ENCODE measurements at places on chromosomes 4 and X.
A peak's percentile ranks its signal among the peaks of the same experiment; 100 is the strongest.

- no peak for DNase-seq
Measured at GRCh38 chr4:96827086-96827485, 987.2 kb downstream of the PDHA2 start.

- no peak for DNase-seq
Measured at GRCh38 chrX:1909419-1910206, 294.8 kb downstream of the ASMT start.

GRCh38 chrX:72016881-72017783 is 106.5 kb downstream of the NHSL2 start:
- no peak for DNase-seq

GRCh38 chr4:143420227-143420626 is 83.6 kb downstream of the GAB1 start:
- no peak for DNase-seq

DNA sequence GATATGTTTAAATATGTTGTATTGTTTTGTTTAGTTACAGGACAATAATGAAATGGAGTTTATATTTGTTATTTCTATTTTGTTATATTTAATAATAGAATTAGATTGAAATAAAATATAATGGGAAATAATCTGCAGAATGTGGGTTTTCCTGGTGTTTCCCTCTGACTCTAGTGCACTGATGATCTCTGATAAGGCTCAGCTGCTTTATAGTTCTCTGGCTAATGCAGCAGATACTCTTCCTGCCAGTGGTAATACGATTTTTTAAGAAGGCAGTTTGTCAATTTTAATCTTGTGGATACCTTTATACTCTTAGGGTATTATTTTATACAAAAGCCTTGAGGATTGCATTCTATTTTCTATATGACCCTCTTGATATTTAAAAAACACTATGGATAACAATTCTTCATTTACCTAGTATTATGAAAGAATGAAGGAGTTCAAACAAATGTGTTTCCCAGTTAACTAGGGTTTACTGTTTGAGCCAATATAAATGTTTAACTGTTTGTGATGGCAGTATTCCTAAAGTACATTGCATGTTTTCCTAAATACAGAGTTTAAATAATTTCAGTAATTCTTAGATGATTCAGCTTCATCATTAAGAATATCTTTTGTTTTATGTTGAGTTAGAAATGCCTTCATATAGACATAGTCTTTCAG is 26.9 kb downstream of the NUDT6 start:
- no peak for DNase-seq

GRCh38 chrX:2485789-2486345 is 14.9 kb downstream of the DHRSX start:
- no peak for DNase-seq

DNA sequence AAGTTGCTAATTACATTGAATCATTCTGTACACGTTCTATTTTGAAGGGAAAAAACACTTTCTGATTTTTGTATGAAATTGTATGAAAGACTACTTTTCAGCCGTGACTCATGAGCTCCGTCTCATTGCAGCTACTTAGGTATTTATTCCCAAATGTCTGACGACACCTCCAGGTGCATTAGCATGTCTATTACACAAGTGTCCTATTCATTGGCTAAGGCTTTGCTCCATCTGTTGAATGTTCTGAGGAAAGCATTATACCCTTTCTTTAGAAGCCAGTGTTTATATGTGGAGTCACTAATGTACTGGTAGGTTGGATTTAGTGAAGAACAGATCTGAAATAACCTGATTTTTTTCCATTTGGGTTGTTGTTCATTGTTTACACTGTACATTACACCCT is 51.8 kb downstream of the MAP7D3 start:
- DNase-seq = peak; percentile 35

GRCh38 chrX:85113746-85114145 is 110.1 kb downstream of the APOOL start:
- DNase-seq = no peak

- DNase-seq = peak; percentile 76
Measured at GRCh38 chrX:45344594-45344993, 143.9 kb upstream of the DIPK2B start.

DNA sequence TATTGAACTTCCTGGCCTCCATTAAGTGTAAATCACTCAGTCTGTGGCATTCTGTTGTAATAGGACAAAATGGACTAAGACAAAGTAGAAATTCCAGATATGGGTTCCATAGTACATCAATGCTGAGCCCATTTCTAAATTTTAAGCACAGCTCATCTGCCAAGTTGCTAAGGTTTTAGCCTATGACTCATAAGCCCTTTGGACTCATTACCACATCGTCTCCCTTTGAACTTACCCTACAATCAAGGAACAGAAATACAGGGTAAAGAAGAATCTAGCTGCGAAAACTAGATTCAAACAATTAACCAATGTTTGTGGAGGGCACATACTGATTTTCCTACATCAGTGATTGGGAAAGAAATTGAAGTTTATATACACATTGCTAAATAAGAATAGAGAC is 31.8 kb downstream of the NAA11 start:
- DNase-seq = peak; percentile 28

GRCh38 chr4:165096776-165097175 is 15.9 kb downstream of the TMEM192 start:
- DNase-seq = peak; percentile 65

DNA sequence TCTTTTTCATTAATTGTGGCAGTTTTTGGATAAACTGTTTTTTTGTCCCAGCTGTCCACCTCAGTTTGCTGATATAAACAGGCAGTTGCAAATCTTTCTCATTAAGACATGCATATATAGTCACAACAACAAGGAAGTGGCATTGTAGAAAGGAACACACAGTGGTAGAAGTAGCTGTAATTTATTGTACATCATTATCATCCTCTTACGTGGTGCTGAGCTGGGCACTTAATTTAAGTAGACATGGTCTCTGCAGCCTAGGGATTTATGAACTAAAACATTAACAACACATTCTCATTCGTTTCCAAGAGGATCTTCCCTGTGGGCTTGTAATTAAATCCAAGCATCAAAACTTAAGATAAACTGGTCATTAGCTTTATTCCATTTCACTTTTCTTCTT is 500.2 kb downstream of the INPP4B start:
- no peak for DNase-seq

DNA sequence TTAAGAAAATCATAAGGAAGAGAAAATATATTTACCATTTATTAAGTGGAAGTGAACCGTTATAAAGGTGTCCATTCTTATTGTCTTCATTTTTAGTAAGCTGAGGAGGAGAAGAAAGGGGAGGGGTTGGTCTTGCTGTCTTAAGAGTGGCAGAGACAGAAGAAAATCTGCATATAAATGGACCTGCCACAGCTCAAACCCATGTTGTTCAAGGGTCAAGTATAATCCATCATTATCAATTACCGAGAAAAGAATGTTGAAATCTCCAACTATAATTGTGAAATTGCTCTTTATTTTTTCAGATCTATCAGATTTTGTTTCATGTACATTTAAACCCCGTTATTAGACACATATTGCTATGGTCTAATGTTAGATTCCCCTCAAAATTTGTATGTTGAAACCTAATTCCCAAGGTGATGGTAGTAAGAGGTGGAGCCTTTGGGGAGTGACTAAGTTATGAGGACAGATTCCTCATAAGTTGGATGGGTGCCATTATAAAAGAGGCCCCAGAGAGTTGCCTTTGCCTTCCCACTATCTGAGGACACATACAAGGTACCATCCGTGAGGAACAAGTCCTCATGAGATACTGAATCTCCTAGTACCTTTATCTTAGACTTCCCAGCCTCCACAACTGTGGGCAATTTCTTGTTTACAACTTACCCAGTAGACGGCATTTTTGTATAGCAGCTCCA is 58.5 kb upstream of the SMAD1 start:
- DNase-seq = no peak

- peak; percentile 90 for DNase-seq
Measured at GRCh38 chr4:6974138-6974848, 64.7 kb downstream of the TBC1D14 start.

GRCh38 chr4:137015426-137016409 is 516.6 kb downstream of the PCDH18 start:
- no peak for DNase-seq

DNA sequence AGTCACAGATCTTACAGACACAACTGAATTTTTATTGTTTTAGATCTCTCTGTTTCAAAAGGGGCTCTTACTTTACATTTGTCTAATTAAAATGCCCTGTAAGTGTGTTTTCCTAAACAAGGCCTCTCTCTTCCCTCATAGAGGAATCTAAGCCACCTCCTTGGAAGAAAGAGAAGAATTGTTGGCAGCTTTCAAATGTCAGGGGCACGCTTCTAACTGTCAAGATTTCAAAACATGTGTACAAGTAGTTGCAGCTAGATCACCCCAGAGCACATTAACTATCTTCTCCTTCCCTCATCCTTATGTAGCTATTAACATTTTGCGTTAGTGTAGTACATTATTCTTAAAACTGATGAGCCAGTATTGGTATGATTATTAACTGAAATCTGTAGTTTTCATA is 266.5 kb upstream of the BOD1L1 start:
- no peak for DNase-seq

DNA sequence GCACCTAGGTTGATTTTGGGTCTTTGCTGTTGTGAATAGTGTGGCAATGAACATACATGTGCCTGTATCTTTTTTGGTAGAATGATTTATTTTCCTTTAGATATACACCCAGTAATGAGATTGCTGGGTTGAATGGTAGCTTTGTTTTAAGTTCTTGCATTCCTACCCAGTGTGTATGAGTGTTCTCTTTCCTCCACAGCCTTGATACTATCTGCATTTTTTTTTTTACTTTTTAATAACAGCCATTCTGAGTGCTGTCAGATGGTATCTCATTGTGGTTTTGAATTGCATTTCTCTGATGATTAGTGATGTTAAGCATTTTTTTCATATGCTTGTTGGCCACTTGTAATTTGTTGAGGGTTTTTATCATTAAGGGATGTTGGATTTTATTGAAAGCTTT is 351.8 kb upstream of the GNPDA2 start:
- no peak for DNase-seq

- DNase-seq = no peak
Measured at GRCh38 chr4:22237155-22237751, 278.6 kb downstream of the ADGRA3 start.

DNA sequence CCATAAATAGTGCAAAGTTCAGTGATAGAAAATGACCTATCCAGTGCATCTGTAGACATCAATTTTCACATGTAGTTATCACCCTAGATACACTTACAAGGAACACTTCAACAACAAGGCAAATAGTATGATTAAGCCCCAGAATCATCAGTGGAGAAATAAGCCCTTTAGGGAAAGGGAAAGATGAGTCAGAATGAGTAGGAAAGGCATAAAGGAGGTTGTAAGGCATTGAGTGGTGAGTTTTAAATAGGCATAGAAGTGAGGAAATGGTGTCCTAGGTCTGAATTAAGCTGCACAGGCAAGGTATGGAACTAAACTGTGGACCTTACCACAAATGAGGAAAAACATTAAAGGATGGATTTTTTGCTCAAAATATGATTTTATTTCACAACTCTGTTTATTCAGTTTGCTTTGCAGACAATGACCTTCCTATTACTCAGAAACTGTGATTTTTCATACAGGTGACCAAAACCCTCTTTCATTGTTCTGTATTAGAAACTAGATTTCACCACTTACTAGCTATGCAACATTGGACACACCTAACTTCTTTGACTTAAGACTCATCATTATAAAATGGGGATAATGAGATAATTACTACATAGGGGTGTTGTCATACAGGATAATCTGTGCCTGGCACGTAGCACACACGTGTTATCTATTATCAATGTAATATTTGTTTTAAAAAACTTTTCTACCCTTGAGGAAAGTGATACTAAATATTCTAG is 57.0 kb upstream of the MAP9 start:
- DNase-seq = no peak

All from fibroblast of villous mesenchyme (primary cell).